ENCODE measurements at places on chromosomes 11 and 22.
A peak's percentile ranks its signal among the peaks of the same experiment; 100 is the strongest.

GRCh38 chr11:63869171-63869591 lies 30.3 kb downstream of the MARK2 start:
- no peak for DNase-seq

DNA sequence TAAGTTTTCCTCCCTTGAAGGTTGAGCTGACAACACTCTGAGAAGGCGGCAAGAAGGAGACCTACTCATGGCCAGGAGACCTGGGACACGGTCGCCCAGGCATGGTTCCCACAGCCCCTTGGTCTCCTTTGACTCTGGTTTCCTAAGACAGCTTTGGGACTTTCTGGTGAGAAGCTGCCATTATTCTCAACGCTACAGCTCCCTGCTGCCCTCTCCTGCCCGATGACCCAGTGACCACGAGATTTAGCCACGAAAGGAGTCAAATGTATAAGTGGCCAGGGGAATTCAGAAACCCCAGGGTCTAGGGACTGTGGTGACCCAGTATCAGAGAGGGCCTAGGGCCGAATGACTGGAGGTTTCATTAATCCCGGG lies 699 bp upstream of the SDF2L1 start:
- no peak for DNase-seq

DNA sequence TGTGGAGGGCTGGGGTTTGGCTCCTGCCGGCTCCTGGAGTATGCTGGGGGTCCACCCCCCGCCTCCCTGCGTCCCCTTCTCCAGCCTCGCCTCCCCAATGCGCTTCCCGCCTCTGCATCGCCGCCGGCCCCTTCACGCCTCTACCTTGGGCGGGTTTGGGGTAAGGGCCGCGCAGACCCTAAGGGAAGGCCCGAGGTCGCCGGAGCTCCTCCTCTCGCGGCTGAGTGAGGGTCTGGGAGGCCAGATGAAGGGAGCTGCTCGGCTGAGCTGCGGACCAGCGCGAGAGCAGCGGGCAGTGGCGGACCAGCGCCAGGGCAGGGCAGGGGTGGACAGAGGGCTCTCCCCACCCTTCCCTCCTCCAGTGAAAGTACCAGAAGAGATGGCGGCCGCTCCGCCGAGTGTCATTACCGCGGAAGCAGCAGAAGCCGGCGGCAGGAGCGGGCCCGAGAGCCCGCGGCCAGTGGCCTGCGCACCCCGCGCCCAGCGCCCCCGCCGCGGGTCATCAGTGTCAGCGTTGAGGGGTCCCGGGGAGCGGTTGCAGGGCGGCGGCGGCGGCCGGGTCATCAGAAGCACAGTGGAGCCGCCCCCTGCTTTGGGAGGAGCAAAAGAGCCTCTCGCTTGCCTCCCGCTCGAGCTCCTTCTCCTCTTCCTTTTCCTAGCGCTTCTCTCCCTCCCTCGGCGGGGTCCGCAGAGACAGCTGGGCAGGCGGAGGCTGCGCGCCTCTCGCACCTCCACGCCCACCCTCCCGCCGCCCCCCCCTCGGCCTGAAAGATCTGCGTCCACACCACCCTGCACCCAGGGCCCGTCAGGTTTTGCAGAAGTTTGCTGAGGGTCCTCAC lies 255.6 kb upstream of the CADM1 start:
- peak; percentile 39 for DNase-seq

DNA sequence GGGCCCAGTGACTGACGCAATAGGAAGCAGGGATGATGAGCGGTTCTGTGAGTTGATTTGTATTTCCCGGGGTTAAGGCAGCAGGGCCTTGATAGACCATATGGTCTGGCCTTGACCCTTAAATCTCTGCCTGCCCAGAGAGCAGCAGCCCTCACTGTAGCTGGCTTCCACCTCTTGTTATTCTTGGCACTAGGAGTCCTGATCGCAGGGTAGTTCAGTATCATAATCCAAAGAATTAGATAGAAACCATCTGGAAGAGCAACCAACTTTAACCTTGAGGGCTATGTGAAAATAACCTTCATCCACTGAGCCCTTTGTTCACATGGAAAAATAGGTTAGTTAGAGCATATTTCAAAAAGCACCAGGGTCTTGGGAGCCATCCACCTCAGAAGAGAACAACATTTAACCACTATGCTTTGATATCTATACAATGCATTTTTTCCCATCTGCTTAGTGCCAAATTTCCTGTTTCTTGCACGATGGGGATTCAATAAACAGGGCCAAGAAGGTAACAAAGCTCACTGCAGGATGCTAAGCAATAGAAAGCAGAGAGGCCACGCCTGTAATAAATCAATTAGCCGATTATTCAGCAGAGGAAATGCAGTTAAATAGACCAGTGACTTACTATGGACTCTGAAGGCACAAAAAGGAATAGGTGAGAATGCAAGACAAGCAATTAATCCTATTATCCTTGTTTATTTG lies 761.3 kb downstream of the OPCML start:
- no peak for DNase-seq

- peak; percentile 50 for DNase-seq
Measured at GRCh38 chr11:117299351-117300282, 8.5 kb downstream of the BACE1-AS start.

GRCh38 chr11:45853332-45854219 lies 6.3 kb downstream of the CRY2 start:
- DNase-seq = no peak

Data from progenitor cell of endocrine pancreas (in vitro differentiated cells).